Anterior cingulate cortex (tissue), 58 donors: ENCODE measurements at places on chromosomes 12 and 14.

DNA sequence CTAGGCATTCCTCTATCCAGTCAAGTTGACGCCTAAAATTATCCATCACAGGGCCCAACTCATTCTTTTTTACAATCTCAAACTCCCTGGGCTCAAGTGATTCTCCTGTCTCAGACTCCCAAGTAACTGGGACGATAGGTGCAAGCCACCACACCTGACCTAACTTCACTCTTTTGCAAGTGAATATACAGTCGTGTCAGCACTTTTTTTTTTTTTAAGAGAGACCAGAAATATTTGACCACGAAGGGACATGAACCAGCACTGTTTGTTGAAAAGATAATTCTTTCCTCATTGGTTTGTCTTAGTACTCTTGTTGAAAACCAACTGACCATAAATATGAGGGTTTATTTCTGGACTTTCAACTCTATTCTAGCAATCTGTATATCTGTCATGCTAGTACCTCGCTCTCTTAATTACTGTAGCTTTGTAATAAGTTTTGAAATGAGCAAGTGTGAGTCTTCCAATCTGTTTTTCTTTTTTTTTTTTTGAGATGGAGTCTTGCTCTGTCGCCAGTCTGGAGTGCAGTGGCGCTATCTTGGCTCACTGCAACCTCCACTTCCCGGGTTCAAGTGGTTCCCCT is 14.0 kb downstream of the PTGR2 start:
- DNase-seq = no peak

- DNase-seq = no peak
These were observed 362.9 kb downstream of the RAD51B start for GRCh38 chr14:68182492-68182891.

GRCh38 chr12:122227341-122227740 is 1.5 kb upstream of the DIABLO start:
- DNase-seq = no peak

GRCh38 chr14:99596071-99596627 is 7.9 kb downstream of the CCDC85C start:
- DNase-seq = no peak

DNA sequence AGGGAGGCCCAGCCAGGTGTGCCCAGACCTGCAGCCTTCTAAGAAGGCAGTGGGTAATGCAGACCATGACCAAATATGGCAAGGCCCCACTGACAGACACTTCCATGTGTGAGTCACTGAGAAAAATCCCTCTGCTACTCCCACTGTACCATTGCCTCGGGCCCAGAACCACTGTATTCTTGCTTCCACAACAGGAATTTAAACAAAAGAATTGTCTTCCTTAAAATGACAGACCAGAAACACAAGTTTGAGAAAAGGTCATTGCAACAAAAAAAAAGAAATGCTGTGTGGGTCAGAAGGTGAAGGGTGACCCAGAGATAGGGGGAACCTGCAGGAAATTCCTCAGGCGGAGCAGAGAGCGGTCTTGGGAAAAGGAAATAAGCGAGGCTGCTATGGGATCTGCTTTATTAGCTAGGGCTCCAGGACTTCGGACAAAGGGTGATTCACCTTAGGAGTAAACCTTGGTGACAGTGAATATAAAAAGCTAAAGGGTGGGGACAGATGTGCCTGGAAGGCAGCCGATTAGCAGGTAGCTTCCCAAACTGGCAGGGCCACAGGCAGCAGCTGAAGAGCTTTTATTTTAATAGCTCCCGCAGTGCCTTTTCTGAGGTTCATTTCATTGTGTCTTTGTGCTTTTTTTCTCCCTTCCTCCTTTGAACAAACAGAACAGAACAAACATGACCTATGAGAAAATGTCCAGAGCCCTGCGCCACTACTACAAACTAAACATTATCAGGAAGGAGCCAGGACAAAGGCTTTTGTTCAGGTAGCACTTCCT is 185.3 kb upstream of the BCL2L14 start:
- DNase-seq = no peak

GRCh38 chr14:90523544-90523943 is 126.7 kb downstream of the CALM1 start:
- no peak for DNase-seq

DNA sequence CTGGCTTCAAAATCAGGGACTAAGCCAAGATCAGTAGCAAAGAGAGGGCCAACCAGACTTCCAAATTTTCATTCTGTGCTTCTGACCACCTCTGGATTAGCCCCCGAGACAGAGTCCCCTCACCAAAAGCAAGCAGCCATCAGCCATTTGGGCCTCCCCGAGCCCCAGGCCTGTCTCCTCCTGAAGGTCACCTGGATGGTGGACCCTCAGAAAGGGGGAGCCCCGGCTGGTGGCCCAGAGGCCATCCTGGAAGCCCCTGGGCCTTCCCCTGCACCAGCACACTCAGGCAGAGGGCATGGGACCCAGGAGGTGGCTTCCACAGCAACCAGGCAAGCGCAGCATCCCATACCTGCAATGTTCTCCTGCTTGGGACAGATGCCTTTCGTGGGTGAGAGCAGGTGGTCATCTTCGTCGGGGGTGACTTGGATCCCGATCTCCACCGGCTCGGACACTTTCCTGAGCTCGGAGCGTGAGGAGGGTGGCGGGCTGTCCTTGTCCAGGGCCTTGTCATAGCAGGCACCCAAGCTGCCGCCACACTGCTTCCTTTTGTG is 14.8 kb downstream of the BCL11B start:
- DNase-seq = no peak

DNA sequence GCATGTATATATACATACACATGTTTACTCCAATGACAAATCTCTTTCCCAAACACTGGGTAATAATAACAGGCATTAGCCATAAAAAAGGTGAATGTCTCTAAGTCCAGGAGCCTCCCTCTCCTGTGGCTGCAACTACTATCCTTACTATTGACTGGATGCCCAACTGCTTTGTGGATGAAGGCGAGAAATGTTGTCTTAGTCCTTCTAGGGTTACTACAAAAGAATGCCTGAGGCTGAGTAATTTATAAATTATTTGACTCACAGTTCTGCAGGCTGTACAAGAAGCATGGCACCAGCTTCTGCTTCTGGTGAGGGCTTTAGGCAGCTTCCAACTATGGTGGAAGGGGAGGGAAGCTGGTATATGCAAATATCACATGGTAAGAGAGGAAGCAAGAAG is 366.0 kb upstream of the DDHD1 start:
- DNase-seq = no peak

- DNase-seq = no peak
These were observed 255.2 kb downstream of the EMP1 start for GRCh38 chr12:13451776-13452175.

- no peak for DNase-seq
These were observed 44.3 kb downstream of the NCOR2 start for GRCh38 chr12:124523071-124523470.

DNA sequence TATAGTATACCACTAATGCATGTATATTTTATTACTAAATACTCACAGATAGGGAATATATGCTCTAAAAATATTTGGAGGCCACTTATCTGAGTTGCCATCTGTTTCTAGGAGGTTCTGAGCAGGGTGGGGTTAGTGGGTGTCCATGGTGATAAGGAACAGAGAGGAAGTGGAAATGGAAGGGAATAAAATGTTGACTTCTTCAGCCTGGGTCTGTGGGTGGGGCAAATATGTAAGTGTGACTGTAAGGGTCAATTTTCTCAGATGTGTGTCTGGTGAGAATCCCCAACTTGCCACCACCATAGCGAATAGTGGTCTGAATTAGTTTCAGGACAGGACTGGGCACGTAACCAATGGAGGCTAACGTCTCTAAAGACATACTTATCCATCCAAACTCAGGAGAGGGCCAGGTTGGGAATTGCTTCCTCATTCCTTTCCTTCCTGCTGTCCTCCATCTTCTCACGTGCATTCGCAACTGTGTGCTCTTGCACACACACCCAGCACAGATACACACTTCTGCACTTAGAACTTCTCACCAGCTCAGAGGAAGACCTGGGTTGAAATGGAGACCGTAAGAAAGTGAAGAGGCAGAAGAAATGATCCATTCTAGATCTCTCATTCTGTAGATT is 54.2 kb upstream of the GZMB start:
- DNase-seq = no peak

GRCh38 chr14:64736271-64737169 is 32.3 kb downstream of the PLEKHG3 start:
- DNase-seq = no peak

GRCh38 chr12:66241061-66242043 is 52.3 kb downstream of the IRAK3 start:
- no peak for DNase-seq

GRCh38 chr14:55265197-55265596 is 6.0 kb upstream of the FBXO34 start:
- DNase-seq = no peak
